Activated T-helper 1 cell treated with anti-CD3 and anti-CD28 coated beads, Interleukin-12 subunit alpha, Interleukin-12 subunit beta, Interleukin-2, Interleukin-4 antibody, amounts not matched to agents 30 ng/mL and 10 ng/mL and 1 ng/mL, durations not matched to agents 14 hours and 24 hours and 36 hours (primary cell): ENCODE measurements at places on chromosomes 1 and 21.
A peak's percentile ranks its signal among the peaks of the same experiment; 100 is the strongest.

GRCh38 chr1:9164532-9164900 lies 35.6 kb upstream of the GPR157 start:
- DNase-seq = no peak

GRCh38 chr1:13732971-13733667 lies 33.1 kb downstream of the PRDM2 start:
- DNase-seq = peak; percentile 40

GRCh38 chr1:18279351-18280074 lies 171.9 kb downstream of the IGSF21 start:
- no peak for DNase-seq

DNA sequence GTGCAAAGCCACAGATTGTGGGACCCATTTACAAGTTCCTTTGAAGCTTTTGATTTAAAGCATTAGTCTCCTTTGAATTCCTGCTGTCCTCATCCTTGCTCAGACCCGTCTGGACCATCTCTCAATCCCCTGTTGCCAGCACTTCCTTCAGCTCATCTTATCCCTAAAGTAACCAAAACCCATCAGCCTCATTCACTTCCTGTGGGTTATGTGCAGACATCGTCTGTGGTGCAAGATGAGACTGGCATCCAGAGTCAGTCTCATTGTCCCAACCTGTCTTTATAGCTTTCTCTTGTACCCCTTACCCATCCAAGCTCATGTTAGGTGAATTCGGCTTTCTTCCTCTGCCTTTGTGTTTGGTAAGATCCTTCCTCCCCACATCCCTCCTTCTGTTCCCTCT lies 29.3 kb downstream of the ATP1A1 start:
- no peak for DNase-seq

GRCh38 chr1:224205438-224205840 lies 22.4 kb downstream of the DEGS1 start:
- DNase-seq = no peak

DNA sequence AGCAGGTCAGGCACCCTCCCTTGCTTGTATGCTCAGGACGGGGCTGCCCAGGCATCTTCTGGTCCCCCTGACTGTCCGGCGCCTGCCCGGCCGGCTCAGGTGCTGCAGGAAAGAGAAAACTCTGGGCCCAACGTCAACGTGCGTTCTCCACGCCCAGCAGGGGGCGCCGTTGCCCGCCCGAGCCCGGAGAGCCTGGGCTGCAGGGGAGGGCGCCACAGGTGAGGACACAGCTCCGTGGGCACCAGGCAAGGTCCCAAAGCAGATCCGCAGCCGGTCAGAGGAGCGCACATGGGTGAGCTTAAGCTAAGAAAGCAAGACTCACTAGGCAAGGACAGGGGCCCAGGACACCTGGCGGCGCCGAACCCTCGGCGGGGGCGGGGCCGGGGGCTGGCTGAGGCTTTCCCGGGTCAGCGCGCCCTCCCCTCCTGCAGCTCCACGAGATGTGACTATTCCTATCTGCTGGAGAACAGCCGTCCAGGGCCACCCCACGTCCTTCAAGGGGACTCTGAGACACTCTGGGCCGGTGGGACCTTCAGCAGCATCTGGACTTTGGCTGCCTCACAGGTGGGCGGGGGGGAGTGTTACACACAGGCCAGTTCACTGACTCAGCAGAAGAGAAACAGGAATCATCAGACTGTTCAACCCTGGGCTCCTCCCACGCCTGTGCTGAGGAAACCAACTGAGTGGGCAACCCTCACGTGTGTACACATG lies 29.3 kb downstream of the KRTAP10-1 start:
- DNase-seq = peak; percentile 72

DNA sequence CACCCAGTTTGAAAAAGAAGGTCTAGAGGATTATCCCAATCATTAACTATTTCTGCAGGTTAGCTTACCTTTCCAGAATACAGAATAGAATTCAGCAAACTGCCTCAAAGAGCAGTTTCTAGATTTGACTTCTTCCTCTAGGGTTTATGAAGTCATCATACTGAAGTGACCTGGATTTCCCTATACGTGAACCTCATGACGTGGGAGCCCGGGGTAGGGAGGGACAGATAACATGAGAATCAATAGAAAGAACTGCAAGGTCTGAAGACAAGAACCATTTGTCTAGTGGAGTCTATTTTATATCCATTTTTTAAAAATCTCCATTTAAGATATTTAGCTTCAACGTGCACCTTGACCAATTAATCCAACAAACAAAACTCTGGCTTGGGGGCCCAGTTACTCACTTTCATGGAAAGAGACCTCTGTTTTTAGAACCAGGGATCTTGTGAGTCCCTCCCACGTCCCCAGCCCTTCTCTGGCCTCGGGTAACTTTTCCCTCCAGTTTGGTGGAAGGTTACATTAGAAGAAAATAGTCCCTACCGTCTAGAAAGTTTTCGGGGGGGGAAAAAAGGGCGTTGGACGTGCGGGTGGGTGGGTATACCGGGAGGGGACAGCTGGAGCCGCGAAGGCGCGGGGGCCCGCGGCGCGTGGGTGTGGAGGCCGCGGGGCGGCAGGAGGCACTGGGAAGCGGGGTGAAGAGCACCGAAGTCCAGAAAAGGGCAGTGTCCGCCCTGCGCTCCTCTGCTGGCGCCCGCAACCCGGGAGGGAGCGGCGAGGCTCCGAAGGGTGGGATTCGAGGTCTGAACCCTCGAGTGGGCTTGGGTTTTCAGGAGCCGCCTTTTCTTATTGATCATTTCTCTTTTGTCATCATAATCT lies 13.8 kb upstream of the POGZ start:
- DNase-seq = no peak

DNA sequence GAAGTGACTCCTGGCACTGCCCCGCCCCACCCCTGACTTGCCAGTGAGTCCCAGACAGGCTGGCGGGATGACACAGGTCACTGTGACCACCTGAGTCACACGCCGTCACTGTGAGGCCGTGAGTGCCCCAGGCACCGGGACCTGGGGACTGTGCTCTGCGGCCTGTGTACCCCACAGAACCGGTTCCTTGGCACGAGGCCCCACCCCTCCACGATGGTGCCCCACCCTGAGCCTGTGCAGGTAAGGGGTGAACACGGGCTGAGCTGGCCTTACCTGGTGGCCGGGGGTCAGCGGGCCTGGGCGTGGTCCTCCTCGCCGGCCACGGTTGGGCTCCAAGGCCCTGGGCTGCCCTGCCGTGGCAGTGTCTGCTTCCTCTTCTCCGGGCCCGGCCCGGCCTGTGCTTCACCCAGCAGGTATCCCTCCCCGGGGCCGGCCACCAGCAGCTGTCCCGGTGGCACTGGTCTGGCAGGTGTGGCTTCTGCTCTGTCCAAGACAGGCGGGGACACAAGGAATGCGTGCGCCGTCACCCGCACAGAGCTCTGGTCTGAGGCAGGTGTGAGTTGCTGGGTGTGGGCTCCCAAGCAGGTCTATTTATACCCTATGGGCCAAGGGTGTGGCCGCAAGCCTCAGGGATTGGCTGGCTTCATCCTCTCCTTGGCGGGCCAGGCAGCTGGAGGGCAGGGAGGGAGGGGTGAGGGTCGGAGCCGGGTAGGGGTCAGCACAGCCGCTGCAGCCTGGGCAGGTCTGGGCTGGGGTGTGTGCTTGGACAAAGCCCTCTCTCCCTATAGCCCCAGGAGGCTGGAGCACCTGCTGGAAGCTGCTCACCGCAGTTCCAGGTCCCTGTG lies at the start of gene RNF223:
Gene RNF223 (minus strand): TSS at position 564 of the 845 bp plus-strand sequence. CDS start 1,740 bp downstream, outside the sequence.
- no peak for DNase-seq

DNA sequence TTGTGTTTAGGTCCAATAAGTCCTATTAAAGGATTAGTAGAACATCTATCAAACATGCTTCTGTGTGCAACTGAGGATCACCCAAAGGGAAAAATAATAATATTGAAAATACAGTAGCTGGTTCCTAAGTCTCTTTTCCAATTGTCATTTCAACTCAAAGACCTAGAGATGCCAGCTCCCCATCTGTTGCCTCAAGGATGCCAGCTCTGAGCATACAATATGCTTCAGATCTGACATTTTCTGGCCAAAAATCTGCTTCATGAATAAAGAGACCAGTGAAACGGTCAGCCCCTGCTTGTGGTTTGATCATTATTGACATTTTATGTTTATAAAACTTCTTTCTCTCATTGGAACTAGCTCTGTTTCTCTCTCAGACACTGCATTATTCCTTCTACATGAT lies 72.9 kb downstream of the CCDC185 start:
- DNase-seq = no peak

- no peak for DNase-seq
Observed at GRCh38 chr1:14815175-14815877, 216.8 kb downstream of the KAZN start.

GRCh38 chr1:18309552-18310155 lies 171.1 kb upstream of the KLHDC7A start:
- no peak for DNase-seq

GRCh38 chr1:248834343-248834940 lies 3.6 kb upstream of the ZNF672 start:
- DNase-seq = no peak

DNA sequence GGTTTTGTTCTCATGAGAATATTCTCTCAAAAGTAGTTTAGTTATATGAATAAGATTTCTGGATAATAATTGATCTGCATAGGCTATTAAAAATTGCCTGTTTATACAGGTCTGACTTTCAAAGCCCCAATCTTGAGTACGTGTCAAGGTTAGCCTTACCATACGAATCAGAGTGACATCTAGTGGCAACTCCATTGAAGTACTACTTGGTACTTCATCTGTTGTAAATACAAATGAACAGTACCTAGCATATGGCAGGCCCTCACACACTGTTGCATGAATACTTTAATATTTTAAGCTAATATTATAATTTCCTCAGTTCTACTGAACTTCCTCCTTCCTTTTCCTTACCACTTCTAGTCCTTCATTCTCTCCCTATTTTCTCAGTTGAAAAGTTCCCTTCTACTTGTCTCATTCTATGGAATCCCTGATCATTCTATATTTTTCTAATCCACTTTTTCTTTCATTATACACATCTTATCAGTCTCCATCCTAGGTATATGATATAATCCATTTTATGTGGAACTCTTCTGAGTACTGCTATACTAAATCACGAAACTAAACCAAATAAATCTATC lies 101.2 kb downstream of the AKT3 start:
- no peak for DNase-seq

DNA sequence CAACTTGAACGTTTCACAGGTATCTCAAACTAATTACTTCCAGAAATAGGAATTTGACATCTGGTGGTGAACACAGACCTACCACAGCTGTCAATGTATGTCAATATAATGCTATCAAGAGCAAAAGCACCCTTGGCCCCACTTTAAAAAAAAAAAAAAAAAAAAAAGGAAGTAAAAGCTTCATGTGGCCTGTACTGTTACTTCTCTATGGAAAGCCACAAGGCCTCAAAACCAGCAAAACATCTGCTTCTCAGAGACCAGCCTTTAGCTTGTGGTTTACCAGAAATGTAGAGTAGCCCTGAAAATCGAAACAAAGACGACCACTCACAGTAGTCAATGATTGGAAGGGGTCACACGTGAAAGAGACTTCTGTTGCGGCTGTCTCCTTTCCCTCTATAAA lies 109.6 kb downstream of the SLC45A1 start:
- peak; percentile 37 for DNase-seq

GRCh38 chr1:248782416-248783141 lies 27.0 kb upstream of the LYPD8 start:
- DNase-seq = no peak

DNA sequence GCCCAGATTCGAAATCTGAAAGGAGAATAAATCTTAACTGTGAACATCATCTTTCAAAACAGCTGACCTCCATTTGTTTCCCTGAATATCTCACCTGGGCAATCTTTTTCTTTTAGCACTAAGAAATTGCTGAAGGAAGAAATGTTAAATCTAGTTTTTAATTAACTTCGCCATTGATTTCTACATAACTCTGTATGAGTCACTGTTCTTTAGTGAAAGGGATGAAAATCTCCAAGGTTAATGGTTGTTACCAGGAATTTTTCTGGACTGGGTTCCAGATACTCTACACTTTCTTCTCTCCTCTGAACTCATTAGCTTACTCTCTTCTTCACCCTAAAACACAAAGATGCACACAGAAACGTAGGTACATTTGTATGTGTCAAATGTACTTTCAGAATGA lies 235.7 kb downstream of the BACH1 start:
- DNase-seq = no peak

DNA sequence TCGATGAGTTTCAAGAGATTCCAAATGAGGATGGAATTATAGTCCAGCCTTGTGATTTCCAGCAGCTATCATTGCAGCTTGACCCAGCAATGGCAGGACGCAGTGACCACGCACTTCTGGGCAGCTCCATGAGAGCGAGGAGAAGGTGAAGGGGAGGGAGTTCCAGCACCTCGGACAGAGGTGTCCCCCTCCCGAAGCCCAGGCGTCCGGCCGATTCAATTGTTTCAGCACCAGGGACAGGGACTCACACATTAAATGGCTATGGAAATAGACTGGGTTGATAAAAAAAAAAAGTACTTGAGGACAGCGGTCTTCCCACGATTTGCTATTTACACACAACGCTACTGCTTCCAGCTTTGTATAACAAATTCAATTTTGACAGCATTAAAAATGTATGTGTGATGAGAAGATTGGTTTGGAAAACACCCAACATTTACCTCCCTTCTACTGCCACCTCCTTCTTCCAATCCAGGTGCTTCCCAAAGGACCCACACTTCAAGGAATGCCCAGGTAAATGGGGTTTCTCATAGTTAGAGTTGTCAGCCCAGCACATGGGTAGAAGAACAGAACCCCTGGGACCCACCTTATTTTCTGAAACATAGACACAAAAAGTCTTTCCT lies 71.8 kb downstream of the DISP3 start:
- peak; percentile 20 for DNase-seq

DNA sequence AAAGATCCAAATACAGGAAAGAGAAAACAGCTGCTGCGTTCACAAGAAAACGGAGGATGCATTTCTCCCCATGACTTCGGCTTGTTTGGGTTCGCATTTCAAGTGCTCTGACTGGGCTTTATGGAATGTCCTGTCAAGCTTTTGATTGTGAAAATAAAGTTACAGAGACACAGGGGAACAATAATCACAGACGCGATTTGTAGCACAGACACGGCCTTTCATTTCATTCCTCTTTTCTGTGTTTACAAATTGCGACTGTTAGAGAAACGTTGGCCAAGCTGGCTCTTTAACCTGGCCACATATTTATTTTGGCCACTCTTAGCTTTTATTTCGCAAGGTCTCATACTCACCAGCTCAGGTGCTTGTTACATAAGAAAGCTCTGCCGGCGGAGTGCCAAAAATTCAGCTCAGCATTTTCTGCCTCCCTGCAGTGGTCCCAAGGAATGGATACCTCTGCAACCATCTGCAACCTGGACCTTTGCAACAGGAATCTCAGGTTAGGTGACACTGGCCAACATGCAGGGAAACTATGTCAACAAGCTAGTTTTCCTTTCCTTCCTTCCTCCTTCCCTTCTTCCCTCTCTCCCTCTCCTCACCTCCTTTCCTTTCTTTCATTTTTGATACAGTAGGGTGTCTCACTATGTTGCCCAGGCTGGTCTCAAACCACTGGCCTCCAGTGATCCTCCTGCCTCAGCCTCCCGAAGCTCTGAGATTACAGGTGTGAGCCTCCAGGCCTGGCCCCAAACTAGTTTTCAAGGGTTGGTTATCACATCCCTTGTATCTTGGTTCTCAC lies 58.2 kb upstream of the SLC45A1 start:
- DNase-seq = no peak

DNA sequence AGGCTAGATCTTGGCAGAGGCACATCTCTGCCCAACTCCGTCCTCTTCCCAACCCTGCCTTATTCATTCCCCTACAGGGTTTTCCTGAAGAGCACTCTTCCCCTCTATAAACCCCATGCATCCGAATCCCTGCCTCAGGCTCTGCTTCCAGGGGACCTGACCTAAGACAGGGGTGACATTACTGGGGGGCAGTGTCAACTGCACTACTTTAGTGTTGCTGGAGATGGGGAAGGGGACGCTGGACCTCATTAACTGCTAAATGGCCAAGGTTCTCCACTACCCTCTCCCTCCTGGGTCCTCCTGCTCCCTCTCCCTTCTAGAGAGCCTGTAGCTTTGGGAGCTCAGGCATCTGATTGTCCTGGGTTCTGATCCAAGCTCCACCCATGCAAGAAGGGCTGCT lies 126.2 kb downstream of the GRIK3 start:
- no peak for DNase-seq
